ENCODE measurements at places on chromosomes 6 and 20. TPM values are rescaled to one million over a fixed set of nuclear protein-coding genes. Genes with fewer than 3 reads are reported as not detected.

The TCF15 gene
- 0.36 TPM for total RNA-seq

The SLC24A3 gene
- 15.7 TPM for total RNA-seq

The FNDC1 gene
- total RNA-seq = 1.7 TPM

The MRPS26 gene
- total RNA-seq = 17.4 TPM

The PFDN6 gene
- 17.1 TPM for total RNA-seq
